Activated CD8-positive, alpha-beta memory T cell treated with anti-CD3 and anti-CD28 coated beads for 48 hours (primary cell): ENCODE measurements at places on chromosomes 1 and 21.

DNA sequence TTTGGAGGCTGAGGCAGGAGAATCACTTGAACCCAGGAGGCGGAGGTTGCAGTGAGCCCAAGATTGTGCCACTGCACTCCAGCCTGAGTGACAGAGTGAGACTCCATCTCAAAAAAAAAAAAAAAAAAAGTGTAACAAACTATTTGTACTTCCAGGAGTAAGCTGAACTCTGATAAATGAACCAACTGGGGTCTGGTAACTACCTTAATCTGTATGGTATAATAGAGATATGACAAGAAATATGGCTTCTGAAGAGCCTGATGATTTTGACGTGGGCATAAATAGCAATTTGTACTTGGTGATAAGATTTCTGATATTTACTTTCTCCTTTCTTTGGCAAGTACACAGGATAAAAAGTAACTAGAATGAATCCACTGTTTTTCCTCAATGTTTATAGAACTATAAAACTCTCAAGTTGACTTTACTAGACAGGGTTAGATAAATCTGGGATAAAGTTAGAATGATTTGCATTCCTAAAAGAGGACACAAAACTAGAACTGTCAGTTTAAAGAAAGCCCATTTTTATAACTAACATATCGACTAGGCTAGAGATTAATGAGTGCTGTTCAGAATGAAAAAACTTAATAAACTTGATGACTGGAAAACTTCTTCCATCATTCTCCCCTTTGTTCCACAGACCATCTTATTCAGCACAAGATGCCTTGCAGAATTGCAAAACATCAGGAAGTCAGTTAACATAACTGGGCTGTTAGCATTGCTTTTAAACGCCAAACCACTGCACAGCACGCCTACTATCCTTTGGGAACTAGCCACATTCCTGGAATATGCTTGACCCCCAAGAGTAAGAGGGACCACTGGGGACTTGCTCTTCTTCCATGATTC, 51.5 kb upstream of the EDARADD start:
- no peak for DNase-seq

DNA sequence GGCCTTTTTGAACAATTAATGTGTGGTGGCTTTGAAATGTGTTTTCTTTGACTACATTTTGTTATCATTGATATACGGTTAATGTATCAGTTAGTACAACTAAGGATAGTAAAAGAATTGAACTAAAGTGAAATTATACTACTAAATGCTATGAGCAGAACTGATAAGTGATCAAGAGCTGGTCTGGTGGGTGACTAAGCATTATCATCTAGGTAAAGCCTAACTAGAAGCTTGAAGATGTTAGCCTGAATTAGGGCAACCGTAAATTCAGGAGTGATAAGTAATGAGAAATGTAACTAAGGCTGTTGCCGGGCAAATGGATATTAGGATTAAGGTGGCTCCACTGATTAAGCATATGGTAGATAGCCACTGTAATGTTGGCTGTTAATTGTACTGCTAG, 16.0 kb upstream of the GCLM start:
- DNase-seq, result no peak

DNA sequence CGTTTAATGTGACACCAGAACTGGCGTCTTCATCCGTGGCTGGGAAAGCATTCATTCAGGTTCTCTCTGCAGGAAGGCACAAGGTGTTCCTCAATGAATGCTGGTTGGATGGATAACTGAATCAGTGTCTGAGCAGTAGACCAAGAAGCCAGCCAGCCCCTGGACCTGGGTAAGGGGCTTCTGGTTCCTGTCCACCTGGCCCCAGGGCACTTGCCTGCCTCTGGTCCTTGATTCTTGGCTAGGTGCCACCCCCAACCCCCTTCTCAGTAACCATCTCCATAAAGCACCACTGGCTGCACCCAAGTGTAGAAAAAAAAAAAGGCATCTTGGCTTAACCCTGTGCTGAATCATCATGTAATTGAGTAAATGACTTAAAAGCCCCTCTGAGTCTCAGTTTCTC, 59.1 kb downstream of the KCND3 start:
- no peak for DNase-seq

GRCh38 chr1:9101510-9102146, 27.3 kb downstream of the GPR157 start:
- no peak for DNase-seq

DNA sequence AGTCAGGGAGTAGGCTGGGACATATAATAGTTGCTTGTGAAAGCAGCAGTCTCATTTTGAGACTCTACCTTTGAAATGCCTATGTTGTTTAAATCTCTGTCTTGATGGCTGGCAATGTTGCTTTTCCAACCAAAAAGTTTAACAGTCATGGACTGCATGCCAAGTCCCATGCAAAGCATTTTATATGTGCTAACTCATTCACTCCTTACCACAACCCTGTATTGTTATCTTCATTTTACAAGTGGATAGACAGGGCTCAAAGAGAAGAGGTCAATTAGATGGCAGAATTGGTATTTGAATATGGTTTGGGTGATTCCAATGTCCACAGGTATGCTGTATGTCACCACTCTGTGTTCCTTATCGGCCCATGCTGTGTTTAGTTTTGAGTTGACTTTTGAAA, 331.4 kb upstream of the USP24 start:
- no peak for DNase-seq

GRCh38 chr21:24205319-24205718, 1402.0 kb downstream of the MRPL39 start:
- no peak for DNase-seq

- DNase-seq, result no peak
These were observed 97.1 kb upstream of the C1orf87 start for GRCh38 chr1:60170709-60171108.
